ENCODE measurements at places on chromosomes 1 and 21.

DNA sequence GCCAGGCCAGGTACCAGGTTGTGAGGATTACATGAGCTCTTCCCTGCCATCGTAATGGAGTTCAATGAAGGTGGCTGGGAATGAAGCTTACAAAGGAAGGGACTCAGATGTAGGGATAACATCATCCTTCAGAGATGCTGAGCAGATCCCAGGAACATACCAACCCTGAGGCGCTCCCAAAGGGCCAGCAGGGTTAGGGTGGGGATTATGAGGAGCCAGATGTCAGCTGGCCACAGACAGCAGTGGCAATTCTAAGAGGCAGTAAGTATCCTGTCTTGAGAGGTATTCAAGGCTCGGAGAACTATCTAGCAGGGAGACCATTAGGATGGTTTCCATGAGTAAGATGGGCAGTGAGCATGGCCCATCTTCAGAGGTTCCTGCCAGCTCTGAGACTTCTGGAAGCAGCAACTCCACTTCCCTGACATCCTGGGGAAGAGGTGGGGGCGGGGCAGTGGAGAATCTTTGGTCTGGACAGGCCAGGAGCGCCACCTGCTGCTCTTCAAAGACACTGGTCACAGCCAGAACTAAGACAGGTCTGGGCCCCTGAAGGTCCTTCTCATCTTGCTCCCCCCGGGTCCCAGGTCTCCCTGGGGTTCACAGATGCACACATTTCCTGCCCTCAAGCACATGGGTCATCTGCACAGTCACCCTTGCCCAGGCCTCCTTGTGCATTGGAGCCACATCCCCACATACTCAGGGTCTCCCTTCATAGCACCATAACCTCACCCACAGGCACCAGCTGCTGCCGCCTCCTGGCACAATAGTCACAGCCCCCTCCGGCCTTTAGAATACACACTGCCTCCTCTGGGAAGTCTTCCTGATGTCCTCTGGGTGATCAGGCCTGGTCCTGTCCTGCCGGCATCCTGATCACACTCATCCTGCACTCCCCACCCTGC, 2.7 kb upstream of the SDC3 start:
- peak; percentile 87 for DNase-seq

- peak; percentile 4 for DNase-seq
Measured at GRCh38 chr1:182120411-182121258, 59.1 kb upstream of the ZNF648 start.

GRCh38 chr1:47474278-47475193, 36.7 kb downstream of the FOXD2 start:
- no peak for DNase-seq

DNA sequence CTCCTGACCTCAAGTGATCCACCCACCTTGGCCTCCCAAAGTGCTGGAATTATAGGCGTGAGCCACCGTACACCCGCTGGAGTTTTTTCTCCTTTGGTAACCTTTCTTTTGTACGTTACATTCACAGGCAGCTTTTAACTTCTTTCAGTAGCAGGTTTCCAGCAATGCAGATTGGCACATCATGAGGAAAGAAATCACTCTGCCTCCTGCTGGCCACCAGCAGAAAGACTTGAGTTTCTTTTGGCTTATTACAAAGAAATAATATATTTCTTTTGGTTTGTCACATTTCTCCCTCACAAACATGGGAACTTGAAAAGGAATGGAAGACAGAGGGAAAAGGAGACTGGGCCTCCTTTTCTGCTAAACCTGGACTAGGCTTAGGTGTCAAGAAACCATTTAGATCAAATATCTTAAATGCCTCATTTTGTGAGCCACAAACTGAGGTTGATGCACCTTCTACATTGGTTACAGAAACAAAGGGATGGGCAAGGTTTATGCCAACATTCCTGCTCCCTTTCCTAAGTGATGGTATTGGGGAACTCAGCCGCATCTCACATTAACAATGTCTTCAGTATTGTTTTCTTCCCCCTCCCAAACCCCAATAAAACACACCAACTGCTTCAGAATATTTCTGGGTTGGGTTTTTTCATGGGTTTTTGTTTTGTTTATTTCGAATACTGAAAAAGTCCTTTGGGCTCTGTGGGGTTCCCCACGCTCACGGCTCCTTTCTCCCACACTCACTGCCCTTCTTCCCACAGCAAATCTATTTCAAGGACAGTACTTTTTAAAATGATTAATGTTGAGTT, 7.7 kb downstream of the ENSA start:
- peak; percentile 87 for DNase-seq

DNA sequence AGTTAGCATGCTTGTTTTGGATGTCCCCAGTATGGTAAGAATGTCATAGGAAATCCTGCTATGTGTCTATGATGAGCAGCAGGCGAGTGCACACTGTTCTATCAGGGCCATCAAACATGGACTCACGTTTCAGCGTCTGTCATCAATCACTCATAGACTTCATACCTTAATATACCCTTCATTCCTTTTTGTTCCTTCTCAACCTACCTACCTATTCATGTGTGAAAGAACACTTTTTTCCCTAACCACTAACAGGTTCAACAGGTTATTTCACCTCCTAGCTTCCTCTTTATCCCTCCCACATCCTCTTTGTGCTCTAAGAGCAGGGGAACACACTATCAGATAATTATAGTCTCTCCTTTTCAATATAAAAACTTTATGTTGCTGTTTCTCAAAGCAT, 300.6 kb downstream of the TM2D1 start:
- no peak for DNase-seq

- DNase-seq: no peak
Measured at GRCh38 chr21:31500071-31500470, 156.0 kb upstream of the TIAM1 start.

- DNase-seq: peak; percentile 53
Measured at GRCh38 chr1:201020721-201021629, 2.5 kb downstream of the KIF21B start.

DNA sequence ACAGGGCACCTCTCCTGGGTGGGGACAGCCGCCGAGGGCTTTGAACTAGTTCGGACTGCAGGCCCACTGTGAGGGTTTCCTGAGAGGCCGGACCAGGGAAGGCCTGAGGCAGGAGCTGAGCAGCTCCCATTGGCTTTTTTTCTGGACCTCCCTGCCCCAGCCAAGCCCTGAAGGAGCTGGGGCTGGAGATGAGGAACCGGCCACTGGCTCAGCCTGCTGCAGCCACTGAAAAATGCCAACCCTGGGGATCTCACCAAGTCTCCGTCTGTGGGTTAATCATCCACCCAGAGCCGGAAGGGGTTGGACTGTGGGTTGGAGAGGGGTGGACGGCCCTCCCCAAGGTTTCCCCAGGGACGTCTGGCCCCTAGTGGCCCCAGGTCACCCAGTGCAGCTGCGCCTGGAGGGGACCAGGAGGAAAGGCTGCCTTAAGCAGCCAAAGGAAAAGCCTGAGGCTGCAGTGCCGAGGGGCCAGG, 2.5 kb downstream of the VWA1 start:
- no peak for DNase-seq

DNA sequence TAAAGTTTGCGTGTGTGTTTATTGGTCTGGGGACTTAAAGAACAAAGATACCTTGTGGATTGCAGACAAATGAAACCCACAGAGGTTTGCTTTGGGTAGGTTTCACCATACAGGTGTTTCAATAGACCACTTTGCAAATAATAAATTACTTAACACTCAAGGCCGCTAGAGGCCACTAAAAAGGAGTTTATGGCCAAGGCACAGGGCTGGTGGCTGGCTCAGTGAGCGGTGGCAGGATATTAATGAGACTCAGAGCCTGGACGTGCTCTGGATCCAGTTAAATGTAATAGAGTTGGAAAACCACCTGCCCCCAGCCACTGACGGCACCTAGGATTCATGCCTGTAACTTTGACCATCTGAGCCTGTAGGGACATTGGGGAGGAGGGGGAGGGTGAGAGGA, 44.5 kb downstream of the LRRC38 start:
- DNase-seq: peak; percentile 13

GRCh38 chr1:16110884-16111283, 37.4 kb upstream of the FAM131C start:
- DNase-seq: no peak

DNA sequence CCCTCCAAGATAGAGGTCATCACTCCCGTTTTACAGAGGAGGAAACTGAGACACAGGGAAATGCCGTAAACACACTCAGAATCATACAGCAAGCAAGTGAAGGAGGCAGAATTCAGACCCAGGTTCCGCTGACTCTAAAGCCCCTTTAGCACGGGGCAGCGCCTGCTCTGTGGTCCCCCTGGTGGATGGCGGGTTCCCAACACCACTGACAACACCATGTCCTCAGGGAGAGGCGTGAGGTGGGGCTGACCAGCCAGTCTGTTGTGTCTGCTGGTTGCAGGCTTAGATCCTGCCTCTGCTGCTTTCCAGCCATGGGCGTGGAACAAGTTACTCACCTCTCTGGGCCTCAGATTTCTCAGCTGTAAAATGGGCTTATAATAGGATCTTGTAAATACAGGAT, 617.3 kb downstream of the MATN1 start:
- peak; percentile 38 for DNase-seq

DNA sequence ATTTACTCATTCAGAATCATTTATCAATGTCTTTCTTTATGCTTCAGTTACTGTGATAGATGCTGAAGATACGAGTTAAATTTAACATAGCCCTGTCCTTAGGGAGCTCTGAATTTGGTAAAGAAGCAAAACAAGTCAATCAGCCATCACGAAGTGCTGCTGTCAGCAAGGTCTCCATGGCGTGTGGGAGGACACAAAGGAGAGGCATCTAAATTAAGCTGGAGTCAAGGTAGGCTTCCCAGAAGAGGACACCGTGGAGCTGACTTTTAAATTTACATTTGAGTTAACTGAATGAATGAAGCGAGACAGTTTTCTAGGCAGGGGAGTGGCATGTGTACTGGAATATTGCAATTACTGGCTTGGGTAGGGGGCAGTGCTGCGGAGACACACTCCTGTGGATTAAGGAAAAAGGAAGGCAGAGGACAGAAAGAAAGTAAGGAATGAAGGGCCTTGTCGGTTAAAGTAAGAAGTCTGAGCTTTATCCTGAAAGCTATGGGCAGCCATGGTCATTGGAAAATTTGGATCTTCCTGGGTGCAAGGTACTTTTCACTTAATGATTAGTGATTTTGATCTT, 41.3 kb upstream of the C1orf87 start:
- DNase-seq: no peak

DNA sequence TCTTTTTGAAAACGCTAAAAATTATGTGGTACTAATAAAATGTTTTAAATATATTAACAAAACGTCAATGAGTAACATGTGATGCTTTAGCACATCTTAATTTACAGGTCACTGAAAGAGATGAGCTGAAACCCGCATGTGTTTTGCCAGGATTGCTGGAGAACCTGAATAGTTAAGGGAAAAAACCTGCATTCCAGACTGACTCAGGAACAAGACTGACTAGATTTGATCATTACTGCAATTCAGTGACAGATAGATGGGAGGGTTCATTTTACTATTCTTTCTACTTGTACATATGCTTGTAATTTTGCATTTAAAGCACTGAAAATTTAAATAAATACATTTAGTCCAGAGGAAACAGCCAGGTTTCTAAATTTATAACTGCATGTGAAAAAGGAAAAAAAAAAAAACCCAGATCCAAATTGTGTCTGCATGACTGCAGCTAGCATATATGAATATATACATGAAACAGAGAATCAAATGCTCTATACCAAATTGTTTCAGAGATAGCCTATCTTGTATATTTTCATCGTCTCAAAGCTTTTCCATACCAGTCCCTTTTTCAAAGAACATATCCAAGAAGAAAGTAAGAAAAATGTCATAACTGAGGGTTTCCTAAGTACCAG, 71.7 kb downstream of the APP start:
- DNase-seq: no peak
